Subcutaneous preadipocyte (primary cell): ENCODE measurements at places on chromosomes 2 and 18. TPM values are rescaled to one million over a fixed set of nuclear protein-coding genes. Genes with fewer than 3 reads are reported as not detected.

Gene SLC35F5
- 122 and 152 TPM in 2 replicates for total RNA-seq

Gene PARD3B
- 6.6 and 6.8 TPM in 2 replicates for total RNA-seq

Gene TMEM37
- total RNA-seq = 0.20 TPM in 1 of 2 replicates, not detected in the other

Gene TFCP2L1
- total RNA-seq = under 0.01 TPM in 1 of 2 replicates, not detected in the other

Gene STAT4
- 3.3 and 4.8 TPM in 2 replicates for total RNA-seq

Gene TMEM247
- total RNA-seq = not detected in 2 replicates

Gene DNAJC5G
- not detected in 2 replicates for total RNA-seq

Gene KCNK3
- under 0.01 TPM in 1 of 2 replicates, not detected in the other for total RNA-seq

Gene BCL11A
- under 0.01 TPM in 1 of 2 replicates, not detected in the other for total RNA-seq

Gene PDE1A
- total RNA-seq = 0.39 and 4.0 TPM in 2 replicates

Gene OLA1
- 82.3 and 94.6 TPM in 2 replicates for total RNA-seq

Gene CYBRD1
- total RNA-seq = 100 and 131 TPM in 2 replicates

Gene AQP12A
- not detected in 2 replicates for total RNA-seq

Gene GPAT2
- total RNA-seq = 12.5 and 21.7 TPM in 2 replicates

Gene TWIST2
- 113 and 115 TPM in 2 replicates for total RNA-seq

Gene RTP5
- not detected in 2 replicates for total RNA-seq

Gene AQP4
- not detected in 2 replicates for total RNA-seq

Gene OXER1
- not detected in 2 replicates for total RNA-seq

Gene TDRD15
- not detected in 2 replicates for total RNA-seq

Gene C2orf72
- 0.20 and 0.37 TPM in 2 replicates for total RNA-seq

Gene POLR1B
- 25.4 and 33.2 TPM in 2 replicates for total RNA-seq

Gene HOXD11
- 0.37 and 2.5 TPM in 2 replicates for total RNA-seq

Gene HYCC2
- total RNA-seq = 6.2 and 8.2 TPM in 2 replicates

Gene HOXD9
- 0.37 and 0.78 TPM in 2 replicates for total RNA-seq

Gene HNMT
- 23.3 and 59.2 TPM in 2 replicates for total RNA-seq

Gene ABCG8
- not detected in 2 replicates for total RNA-seq

Gene EIPR1
- 34.2 and 34.5 TPM in 2 replicates for total RNA-seq

Gene TEX51
- not detected in 2 replicates for total RNA-seq

Gene SLC23A3
- 0.73 and 1.8 TPM in 2 replicates for total RNA-seq

Gene PER2
- 3.3 and 3.9 TPM in 2 replicates for total RNA-seq

Gene DSEL
- total RNA-seq = 71.7 and 119 TPM in 2 replicates

Gene RAB17
- 0.20 TPM in 1 of 2 replicates, not detected in the other for total RNA-seq

Gene PPP1R1C
- not detected in 2 replicates for total RNA-seq

Gene RSAD2
- total RNA-seq = 0.37 and 0.39 TPM in 2 replicates

Gene MLPH
- total RNA-seq = 22.4 and 49.5 TPM in 2 replicates

Gene CNTNAP5
- not detected in 2 replicates for total RNA-seq

Gene FBXO41
- total RNA-seq = 1.6 and 1.8 TPM in 2 replicates

Gene BMP10
- under 0.01 TPM in 1 of 2 replicates, not detected in the other for total RNA-seq

Gene ARHGEF4
- total RNA-seq = 0.98 and 2.9 TPM in 2 replicates

Gene LYPD6
- under 0.01 TPM in 2 replicates for total RNA-seq

Gene COL4A3
- under 0.01 TPM in 2 replicates for total RNA-seq

Gene PRSS56
- total RNA-seq = not detected in 2 replicates

Gene LGALSL
- total RNA-seq = 2.7 and 2.9 TPM in 2 replicates

Gene SERPINB10
- total RNA-seq = 0.20 TPM in 1 of 2 replicates, not detected in the other

Gene SLC5A7
- not detected in 2 replicates for total RNA-seq

Gene POTEC
- total RNA-seq = not detected in 2 replicates

Gene CPO
- total RNA-seq = under 0.01 and 0.20 TPM in 2 replicates

Gene IL1R1
- 61.8 and 112 TPM in 2 replicates for total RNA-seq

Gene ADAM23
- 3.1 and 3.7 TPM in 2 replicates for total RNA-seq

Gene APLF
- total RNA-seq = 3.1 and 4.0 TPM in 2 replicates

Gene UGT1A3
- total RNA-seq = not detected in 2 replicates

Gene FSHR
- not detected in 2 replicates for total RNA-seq

Gene SERPINB11
- not detected in 2 replicates for total RNA-seq
